Osteoblast (primary cell): ENCODE measurements at places on chromosomes 3 and 15.
A peak's percentile ranks its signal among the peaks of the same experiment; 100 is the strongest.

GRCh38 chr3:130259166-130259874 lies 86.2 kb upstream of the COL6A5 start:
- DNase-seq, result no peak

DNA sequence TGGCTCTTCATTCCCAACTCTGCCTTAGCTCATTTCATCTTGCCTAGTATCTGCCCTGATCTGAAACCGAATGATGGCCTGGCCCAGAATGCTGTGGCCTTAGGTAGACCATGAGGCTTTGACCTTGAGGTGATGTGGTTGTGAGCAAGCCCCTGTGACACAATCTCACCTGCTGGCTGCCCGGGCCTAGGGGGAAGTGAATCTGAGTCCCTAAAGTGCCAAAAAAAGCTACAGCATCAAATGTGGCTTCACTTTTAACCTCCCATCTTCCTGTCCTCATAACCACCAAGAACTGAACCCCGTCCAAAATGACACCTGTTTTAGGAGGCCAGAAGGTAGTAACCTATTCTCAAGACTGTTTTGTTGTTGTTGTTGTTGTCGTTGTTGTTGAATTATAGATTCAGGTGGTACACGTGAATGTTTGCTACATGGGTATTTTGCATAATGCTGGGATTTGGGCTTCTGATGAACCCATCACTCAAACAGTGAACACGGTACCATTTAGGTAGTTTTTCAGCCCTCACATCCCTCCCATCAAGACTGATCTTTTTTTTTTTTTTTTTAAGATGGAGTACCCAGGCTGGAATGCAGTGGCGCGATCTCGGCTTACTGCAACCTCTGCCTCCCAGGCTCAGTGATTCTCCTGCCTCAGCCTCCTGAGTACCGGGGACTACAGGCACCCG lies 54.6 kb downstream of the MCCC1 start:
- no peak for DNase-seq

DNA sequence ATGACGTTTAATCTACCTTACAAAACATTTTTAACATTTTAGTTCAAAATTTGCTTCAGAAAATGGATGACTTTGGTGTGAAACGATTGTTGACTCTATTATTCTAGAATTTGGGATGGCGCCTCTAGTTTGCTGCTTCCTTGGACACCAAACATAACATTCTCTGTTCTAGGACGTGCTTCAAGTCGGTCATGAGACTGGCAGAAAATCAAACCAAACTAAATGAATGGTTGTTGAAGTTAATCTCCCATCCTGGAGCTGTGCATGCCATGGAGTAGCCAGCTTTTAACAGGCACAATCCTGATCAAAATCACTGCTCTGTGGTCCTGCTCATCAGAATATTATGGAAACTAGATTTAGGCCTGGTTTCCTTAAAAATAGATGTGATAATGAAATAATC lies 9.6 kb upstream of the LRRFIP2 start:
- no peak for DNase-seq

DNA sequence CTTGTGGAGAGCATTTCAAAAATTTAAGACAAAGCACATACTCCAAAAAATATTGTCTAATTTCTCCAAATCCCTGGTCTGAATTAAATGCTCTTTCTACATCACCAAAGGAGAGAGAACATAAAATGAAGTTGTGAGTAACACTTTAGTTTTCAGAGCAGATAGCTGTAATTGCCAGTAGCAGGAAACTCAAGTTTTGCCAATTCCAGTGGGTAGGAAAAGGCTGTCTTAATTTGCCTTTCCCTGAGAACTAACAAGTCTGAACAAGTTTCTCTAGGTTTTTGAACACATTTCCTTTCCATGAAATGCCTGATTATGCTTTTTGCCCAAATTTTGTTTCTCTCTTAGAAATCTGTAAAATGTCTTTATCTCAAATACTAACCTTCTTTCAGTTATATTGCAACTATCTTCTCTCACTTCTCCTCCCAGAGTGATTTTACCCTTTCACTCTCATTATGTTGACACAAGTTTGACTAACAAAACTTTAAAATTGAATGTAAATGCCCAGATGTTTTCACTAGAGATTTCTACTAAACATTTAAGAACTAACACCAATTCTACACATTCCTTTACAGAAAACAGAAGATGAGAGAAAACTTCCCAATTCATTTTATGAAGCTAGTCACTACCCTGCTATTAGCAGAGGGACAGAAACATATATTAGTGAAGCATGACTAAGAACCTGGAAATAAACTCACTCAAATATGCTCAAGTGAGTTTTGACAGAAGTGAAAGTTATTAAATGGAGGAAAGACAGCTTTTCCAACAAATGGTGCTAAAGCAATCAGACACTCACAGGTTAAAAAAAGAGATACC lies 38.4 kb downstream of the RFX7 start:
- no peak for DNase-seq

DNA sequence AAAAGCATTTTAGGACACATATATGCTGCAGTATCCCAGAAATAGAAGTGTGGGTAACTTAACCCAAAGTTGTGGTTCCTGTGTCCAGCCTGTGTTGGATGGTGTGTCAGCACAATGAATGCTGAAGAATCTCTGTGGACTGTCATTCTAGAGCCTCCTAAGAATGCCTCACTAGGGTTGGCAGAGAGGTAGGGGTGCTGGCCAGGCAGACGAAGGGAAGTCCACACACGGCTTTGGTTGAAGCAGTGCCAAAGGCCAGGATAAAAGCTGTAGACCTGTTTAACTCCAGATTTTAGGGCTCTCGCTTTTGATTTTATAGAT lies 43.7 kb upstream of the TIPARP start:
- no peak for DNase-seq

DNA sequence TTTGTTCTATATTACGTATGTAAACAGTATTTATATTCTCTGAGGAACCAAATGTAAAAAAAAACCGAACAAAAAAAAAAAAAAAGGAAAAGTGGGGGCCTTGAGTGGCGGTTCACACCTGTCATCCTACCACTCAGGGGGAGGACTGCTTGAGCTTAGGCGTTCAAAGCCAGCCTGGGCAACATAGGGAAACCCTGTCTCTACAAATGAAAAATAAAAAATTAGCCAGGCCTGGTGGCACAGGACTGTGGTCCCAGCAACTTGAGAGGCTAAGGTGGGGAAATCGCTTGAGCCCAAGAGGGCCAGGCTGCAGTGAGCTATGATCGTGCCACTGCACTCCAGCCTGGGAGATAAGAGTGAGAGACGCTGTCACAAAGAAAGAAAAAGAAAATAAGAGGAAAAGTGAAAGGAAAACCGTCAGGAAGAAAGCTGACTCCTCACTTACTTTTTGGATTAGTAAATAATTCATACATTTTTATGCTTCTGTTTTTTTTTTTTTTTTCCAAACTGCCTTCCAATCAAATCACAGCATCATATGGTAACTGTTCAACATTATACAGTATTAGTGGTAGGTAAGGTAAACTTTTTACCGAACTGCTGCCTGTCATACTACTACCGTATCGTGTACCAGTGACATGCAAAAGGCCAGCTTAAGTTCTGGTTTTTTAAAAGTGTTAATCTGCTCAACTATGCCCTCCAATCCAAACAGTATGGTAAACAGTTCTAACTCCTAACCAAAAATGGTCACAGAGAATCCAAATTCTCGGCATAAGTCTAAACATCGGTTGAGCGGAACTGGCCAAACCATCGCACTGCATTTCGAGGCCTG lies 1.2 kb downstream of the PHC3 start:
- peak; percentile 68 for DNase-seq

- DNase-seq, result peak; percentile 83
Measured at GRCh38 chr3:24220859-24221657, 273.6 kb downstream of the THRB start.

DNA sequence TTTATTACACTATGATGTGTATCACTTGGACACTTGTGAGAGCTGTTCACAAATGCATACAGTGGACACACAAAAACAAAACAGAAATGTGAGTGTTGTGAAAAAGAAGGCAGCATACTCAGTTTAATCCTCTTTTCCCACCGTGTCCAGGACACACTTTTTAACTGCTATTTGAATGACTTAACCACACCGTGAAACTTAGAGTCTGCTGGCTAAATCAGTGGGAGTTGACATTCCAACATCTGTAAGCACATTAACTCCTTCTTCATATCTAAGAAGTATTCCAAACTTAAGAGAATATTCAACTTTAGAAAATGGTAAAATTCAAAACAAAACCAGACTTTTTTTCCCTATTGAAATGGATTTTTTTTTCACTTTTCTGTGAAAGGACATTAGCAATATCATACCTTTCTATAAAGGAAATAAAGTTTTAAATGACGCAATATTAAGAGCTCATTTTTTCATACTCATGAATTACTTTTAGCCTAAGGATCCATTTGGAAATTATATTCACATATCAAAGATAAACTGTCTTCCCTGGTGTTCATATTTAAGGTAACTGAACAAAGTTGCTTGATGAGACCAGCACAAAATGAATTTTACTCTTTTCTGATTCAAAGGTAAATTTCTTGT lies 316.6 kb downstream of the RBMS3 start:
- no peak for DNase-seq

GRCh38 chr3:101039285-101039684 lies 46.1 kb upstream of the ABI3BP start:
- no peak for DNase-seq

GRCh38 chr3:62843508-62843907 lies 31.7 kb downstream of the CADPS start:
- DNase-seq, result no peak

DNA sequence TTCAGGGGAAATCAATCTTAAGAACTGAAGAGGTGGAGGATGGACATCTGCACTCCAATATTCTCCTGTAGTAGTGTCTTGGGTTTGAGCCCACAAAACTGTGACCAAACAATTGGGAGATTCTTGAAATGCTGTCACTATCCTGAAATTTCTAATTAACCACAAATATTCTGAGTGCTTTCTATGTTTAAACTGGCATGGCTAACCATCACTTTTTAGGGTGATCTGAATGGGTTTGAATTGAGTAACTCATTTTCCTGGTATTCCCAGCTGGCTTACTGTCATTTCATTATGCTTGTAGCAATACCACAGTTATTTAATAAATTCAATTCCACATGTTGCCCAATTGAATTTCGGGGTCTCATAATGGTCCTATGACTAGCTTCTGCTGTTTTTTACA lies 216.9 kb upstream of the DCBLD2 start:
- DNase-seq, result peak; percentile 27

DNA sequence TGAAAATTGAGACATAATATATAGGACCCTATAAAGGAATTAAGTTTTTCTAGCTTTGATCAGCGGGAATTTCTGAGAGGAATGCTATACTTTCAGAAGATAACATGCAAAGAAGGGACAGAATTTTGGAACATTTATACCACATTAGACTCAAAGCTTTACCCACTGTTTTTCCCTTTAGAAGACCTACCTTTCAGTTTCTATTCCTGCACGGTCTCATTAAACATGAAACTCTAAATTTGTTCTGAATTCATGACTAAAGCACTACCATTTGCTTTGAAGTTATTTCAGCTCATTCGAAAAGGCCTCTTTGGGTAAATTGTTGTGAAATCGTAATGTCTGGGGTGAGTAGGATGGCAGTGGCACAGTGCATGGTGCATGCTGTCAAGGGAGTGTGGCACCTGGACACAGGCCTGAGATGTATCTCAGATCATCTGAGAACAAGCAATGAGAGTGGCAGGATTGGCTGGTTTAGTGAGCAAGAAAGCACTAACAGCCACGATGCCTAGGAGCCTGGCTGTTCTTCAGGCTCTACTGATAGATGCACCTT lies 42.5 kb downstream of the CHCHD4 start:
- no peak for DNase-seq

DNA sequence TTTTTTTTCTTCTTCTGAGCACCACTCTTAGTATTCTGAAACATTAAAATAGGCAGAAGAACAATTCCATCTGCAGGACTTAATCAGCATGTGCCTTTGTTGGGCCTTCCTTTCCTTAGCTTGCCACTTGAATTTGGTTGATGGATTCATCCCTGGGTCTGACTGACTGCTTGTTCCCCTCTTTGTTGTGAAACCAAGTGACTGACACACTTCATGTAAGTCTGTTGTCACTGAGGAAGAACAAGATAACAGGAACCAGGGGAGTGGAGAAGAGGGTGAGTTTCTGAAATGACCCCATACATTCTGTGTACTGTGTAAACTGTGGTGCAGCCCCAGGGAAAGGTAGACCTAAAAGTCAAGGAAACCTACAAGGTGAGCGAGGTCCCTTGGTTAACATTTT lies 188.7 kb upstream of the TBC1D5 start:
- no peak for DNase-seq

GRCh38 chr3:171428321-171428787 lies 31.9 kb downstream of the TNIK start:
- no peak for DNase-seq

DNA sequence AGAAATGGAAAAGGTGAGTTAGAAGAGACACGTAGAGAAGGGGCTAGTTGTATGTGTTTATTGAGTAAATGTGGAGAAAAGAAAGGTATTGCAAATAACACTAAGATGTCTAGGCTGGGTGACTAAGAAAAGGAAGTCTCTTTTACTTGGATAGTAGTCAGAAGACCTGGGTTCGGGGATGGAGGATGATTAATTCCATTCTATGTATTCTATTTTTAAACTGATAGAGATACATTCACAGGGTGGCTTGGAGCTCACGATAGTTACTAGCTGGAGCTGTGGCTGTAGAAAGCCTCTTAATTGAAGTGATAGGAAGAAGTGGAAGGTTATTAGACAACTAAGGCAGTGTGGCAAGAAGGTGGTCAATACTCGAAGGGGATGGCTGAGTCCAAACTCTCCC lies 65.9 kb upstream of the TNIK start:
- DNase-seq, result no peak

DNA sequence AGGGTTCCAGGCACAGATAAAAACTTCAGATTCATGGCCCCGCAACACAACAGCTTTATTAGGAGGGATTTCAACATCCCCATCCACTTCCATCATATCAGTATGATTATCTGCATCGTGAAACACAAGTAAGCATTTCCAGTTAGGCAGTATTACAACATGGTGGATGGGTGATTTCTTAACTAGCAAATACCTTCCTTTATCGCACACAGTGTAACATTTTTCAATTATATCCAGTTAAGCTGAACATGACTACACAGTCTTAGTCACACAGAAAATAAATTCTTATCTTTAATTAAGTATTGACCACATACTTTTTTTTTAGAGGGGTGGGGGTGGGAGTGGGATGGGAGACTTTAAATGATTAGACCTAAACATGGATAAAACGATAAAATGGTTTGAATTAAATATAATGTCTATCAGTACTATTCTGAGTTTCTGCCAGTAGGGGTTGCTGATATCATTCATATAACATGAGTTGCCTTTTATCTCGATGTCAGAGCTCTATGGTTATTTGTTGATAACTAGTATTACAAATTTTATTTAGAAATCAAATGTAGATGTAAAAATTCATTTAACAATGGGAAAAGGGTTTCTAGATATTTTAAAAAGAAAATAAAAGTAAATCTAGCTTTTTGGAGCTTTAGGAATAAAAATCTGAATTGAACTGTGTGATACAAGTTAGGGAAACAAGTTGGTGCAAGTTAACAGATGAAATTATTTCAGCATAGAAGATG lies 146.6 kb downstream of the TBL1XR1 start:
- DNase-seq, result peak; percentile 23
